ENCODE measurements at places on chromosomes 5 and 9.

DNA sequence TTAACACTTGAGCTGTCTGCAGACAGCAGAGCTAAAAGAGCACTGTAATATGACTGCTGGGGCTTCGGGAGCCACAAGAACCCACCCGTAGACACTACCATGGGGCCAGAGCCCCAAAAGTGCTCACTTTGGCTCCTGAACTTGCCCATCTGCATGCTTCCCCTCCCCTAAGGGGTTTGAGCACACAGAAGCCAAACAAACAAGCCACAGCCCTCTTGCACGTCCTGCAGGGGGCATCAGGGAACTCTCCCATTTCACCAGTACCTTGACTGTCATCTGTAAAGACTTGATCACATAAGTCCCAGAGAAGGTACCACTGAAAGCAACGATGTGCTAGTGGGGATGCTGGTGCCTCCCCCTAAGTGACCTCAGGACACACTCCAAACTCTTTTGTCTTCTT lies 681.8 kb downstream of the SEMA5A start:
- DNase-seq = no peak

GRCh38 chr5:116756531-116756930 lies 181.9 kb upstream of the SEMA6A start:
- DNase-seq = no peak

DNA sequence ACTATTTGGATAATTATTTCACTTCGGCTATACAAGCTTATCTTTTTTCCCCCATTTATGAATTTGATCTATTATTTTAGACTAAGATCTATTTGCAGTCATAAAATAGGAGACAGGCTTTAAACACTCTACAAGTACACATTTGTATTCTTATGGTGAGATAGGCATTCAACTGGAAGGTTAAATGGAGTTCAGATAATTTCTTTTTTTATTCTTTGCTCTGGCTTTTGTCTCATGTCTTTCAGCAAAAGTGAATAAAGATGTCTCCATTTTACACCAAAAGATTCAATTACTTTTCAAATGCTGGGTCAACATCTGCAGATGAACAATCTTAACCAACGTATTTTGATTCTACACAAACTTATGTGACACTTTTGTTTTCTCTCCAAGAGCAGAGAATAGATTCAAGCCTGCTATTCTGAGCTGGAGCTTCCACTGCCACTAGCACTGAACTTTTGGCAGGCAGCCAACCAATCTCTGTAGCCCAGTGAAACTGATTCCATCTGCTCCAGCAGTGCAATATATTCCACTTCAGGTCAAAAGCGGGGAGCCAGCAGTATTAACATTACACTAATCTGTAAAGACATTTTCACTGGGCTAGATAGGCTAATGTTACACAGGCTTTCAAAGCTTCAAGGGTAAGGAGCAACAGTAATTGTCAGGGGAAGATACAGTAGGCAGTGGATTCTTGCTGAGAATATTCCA lies 452.0 kb upstream of the ZNF608 start:
- DNase-seq = peak; percentile 76

DNA sequence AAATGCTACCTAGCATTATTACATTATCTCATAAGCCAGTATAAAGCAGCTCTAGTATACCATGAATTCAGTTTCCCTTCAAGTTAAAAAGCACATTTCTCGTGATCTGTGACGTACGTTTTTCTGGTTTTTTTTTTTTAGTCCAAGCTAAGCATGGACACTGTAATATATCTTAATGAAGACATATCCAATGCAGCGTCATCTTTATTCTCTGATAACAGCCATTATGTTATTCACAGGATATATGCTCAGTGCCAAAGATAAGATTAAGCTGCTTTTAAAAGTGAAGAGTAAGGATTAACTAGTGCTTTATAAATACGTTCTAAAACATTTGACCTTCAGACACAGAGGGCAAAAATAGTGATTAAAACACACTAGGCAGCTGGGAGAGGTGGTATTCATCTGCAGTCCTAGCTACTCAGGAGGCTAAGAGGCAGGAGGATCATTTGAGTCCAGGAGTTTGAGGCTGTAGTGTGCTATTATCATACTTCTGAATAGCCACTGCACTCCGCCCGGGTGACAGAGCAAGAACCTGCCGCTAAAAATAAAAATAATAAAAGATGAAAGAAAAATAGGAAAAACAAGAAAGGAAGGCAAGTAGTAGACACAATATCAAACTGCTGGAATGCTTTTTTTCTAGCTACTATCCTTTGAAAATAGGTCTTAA lies 7.7 kb downstream of the CSNK1A1 start:
- DNase-seq = no peak

DNA sequence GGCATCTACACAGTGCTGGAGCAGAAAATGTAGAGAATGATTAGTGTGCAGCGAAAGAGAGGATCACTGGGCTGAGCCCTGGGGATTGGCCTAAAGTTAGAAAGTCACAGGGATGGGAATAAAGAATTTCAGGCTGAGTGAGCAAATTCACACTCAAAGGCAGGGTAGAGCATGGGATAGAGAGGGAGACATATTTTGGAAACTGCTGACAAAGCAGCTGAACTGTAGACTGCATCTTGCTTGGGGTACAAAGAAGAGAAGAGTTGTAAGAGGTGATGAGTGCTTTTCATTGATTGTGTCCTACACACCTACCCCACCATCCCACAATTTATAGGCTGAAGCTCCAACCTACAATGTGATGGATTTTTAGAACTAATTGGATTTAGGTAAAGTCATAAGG lies 677.8 kb downstream of the TAF11L14 start:
- DNase-seq = no peak

DNA sequence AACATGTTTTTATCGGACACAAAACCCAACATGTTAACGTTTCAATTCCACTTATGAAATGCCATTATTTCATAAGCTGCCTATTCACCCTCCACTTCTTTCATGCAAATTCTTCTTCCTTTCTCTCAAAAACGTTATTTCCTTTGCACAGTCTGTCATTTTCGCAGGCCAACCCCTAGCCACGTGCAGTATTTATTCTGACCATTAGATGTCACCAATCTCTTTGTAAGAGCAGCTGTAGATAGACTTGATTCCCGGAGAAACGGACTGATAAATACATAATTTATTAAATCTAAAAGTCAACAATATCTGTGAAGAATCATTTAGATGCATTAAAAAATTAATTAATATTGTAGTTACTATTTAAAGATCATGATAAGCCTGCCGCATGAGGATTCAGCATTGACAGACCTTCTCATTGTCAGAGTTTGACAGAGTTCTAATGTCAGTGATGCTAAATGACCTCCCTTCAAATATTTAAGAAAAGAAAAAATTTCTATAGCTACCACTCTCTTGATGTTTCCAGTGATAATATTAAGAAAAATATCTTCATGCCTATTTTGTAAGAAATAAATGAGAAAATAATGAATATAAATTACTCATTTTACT lies 933.6 kb downstream of the CDH12 start:
- peak; percentile 32 for DNase-seq

GRCh38 chr5:178323961-178324360 lies 91.4 kb upstream of the PHYKPL start:
- DNase-seq = no peak

DNA sequence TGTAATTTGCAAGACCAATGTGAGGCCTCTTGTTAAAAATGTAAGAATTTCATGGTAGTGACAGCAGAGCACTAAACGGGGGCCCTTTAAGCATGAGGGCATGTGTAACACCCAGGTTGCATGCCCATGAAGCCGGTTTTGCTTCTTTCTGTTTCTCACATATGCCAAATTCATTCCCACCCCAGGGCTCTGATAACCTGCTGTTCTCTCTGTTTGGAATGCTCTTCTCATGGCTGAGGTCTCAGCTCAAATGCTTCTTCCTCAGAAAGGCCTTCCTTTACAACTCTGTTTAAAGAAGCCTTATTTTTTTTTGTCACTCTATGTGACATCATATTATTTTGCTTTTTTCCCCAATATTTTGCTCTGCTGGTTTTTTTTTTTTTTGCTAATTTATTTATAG lies 369.0 kb downstream of the KIAA0825 start:
- no peak for DNase-seq

DNA sequence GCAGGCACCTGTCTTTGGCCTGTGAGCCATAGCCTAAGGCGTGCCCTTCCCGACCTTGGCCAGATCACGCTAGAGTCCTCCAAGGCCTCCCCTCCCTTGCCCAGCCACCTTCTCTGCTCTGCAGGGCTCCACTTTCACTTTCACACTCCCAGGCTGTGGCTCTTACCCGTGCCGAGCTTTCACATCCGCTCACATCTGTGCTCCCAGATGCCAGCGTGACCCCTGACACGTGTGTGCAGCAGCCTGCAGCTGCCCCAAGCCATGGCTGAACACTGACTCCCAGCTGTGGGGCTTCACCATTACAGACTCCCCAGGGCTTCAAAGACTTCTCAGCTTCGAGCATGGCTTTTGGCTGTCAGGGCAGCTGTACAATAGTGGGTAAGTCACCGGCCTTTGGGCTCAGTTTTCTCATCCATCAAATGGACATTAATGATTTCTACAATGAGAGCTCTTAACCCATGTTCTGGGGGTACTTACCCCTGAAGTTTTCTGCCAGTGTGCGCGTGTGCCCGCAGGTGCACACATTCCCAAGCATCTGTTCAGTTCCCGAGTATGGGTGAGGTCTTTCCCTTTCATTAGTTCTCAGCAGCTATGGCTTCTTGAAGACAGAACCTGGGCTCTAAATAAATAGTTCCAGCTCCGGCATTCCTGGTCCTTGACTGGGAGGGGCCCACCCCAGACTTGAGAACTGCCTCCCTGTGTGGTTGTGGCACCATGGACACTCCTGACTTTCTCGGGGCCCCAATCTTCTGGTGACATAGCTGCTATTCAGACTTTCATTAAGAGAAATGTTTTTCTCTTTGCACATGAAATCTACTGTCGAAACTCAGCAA lies 118.6 kb downstream of the RGS3 start:
- peak; percentile 53 for DNase-seq

GRCh38 chr9:74772121-74772520 lies 115.6 kb downstream of the TRPM6 start:
- no peak for DNase-seq

- peak; percentile 57 for DNase-seq
These were observed 25.3 kb downstream of the YIPF5 start for GRCh38 chr5:144144956-144145751.
